ENCODE measurements at places on chromosomes 5 and 9. TPM values are rescaled to one million over a fixed set of nuclear protein-coding genes. Genes with fewer than 3 reads are reported as not detected.

FAM221B gene
- total RNA-seq = not detected

GRCh38 chr9:136856079-136856476, 3.9 kb downstream of the MAMDC4 start:
- no peak overlapping the region for H3K4me3 ChIP-seq
- peaks cover 18% of the 10 kb centered on the region for H3K4me1 ChIP-seq
- no peak overlapping the region for H3K27ac ChIP-seq
- DNase-seq = no peak

DNA sequence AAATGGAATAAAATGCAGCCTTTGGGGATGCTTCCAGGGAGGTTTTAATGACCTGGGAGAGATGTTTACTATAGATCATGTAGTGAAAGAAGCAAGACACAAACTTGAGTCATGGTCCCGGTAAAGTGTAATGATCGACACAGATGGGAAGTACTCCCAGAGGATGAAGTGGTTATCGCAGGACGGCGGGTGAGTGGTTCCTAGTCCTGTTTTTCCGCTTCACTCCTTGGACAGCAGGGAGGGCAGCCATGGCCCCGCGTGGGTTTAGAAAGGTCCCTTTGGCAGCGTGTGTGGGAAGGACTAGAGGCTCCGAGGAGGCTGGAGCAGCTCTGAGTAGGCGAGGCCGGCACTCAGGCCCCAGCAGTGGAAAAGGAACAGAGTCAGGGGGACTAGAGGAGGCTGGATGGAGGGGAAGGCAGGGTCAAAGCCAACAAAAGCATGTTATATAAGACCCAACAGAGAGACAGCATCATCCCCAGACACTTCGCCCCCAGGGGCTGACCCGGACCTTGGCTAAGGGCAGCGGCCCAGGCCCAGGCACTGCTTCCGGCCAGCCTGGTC, 49.2 kb upstream of the STXBP1 start:
- H3K27me3 ChIP-seq = no peaks in the 10 kb centered on the region
- H3K4me1 ChIP-seq = peaks cover 86% of the 10 kb centered on the region
- no peak overlapping the region for H3K4me3 ChIP-seq
- DNase-seq = no peak
- peaks cover 21% of the 10 kb centered on the region for H3K36me3 ChIP-seq

DNA sequence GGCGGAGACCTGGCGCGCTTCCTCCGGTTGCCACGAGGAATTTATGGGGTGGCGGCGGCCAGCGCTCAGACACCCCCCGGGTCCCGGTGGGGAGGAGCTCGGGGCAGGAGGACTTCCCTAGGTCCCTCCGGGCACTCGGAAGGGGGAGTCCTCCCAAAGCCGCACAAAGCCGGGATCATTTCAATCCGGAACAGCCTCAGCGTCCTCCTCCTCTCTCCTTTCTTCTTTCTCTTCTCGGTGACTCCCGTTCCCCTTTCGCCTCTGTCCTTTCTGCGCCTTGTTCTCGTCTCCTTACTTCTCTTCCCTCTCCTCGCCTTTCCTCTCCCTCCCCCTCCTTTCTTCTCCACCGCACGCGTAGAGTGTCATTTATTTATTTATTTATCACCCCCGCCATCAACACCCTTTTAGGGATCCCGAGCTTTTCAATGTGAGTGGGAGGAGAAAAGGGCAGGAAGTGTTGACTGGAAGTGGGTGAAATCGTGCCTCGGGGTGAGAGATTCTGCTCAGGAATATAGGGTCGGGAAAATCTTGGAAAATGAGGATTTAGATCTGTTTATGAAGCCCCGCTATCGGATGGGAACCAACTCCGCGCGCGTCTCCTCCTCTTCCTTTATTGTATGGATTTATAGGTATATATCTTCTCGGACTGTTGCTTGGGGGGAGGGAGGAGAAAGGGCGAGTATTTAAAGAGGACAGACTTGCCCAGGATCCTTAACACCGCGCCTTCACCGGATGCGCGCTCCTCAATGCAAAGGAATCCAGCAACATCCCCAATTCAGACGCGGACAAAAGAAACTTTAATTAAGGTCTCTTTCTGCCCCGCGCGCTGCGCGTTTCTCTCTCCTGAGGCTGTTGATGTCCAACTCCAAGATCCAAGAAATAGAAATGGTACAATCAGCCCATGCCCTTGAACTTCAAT, 2.0 kb upstream of the ZNF462 start:
- peak overlapping the region; percentile 92 for H3K27ac ChIP-seq
- no peaks in the 10 kb centered on the region for H3K36me3 ChIP-seq
- peaks cover 12% of the 10 kb centered on the region for H3K4me1 ChIP-seq
- DNase-seq = peak; percentile 62
- peak overlapping the region; percentile 71 for H3K4me3 ChIP-seq

GRCh38 chr5:33933723-33934169, 2.4 kb upstream of the RXFP3 start:
- peaks cover 12% of the 10 kb centered on the region for H3K4me1 ChIP-seq
- H3K27ac ChIP-seq = no peak overlapping the region
- no peak overlapping the region for H3K4me3 ChIP-seq
- DNase-seq = no peak
- H3K36me3 ChIP-seq = no peaks in the 10 kb centered on the region
- peaks cover 18% of the 10 kb centered on the region for H3K27me3 ChIP-seq

- peaks cover 24% of the 10 kb centered on the region for H3K4me1 ChIP-seq
- no peak overlapping the region for H3K4me3 ChIP-seq
- peaks cover 43% of the 10 kb centered on the region for H3K27me3 ChIP-seq
- no peak overlapping the region for H3K27ac ChIP-seq
- no peaks in the 10 kb centered on the region for H3K36me3 ChIP-seq
- no peak for DNase-seq
These were observed 42.6 kb upstream of the BICD2 start for GRCh38 chr9:92807031-92807756.

SPINK4 gene
- total RNA-seq = not detected

ENTREP1 gene
- 127 TPM for total RNA-seq

PTGES gene
- total RNA-seq = 5.3 TPM

SIT1 gene
- total RNA-seq = 3.8 TPM

GRCh38 chr9:97984188-97985057, 1.3 kb downstream of the ANP32B start:
- peak; percentile 80 for DNase-seq
- H3K36me3 ChIP-seq = no peaks in the 10 kb centered on the region
- H3K27ac ChIP-seq = peak overlapping the region; percentile 93
- H3K27me3 ChIP-seq = no peaks in the 10 kb centered on the region
- H3K4me1 ChIP-seq = peaks cover 31% of the 10 kb centered on the region

GRCh38 chr5:63439537-63439936, 522.7 kb downstream of the HTR1A start:
- H3K27ac ChIP-seq = no peak overlapping the region
- no peaks in the 10 kb centered on the region for H3K27me3 ChIP-seq
- no peaks in the 10 kb centered on the region for H3K36me3 ChIP-seq
- no peak overlapping the region for H3K4me3 ChIP-seq
- no peaks in the 10 kb centered on the region for H3K4me1 ChIP-seq

- no peaks in the 10 kb centered on the region for H3K27me3 ChIP-seq
- H3K4me1 ChIP-seq = no peaks in the 10 kb centered on the region
- no peaks in the 10 kb centered on the region for H3K36me3 ChIP-seq
- H3K4me3 ChIP-seq = no peak overlapping the region
These were observed 47.4 kb upstream of the OLFM1 start for GRCh38 chr9:135039916-135040645.

AQP7 gene
- total RNA-seq = 4.7 TPM

GRCh38 chr5:150343994-150344631, 13.4 kb upstream of the TCOF1 start:
- H3K36me3 ChIP-seq = no peaks in the 10 kb centered on the region
- H3K4me1 ChIP-seq = no peaks in the 10 kb centered on the region
- H3K4me3 ChIP-seq = no peak overlapping the region
- no peaks in the 10 kb centered on the region for H3K27me3 ChIP-seq

FAM170A gene
- total RNA-seq = not detected

LEAP2 gene
- total RNA-seq = 1.5 TPM

DNA sequence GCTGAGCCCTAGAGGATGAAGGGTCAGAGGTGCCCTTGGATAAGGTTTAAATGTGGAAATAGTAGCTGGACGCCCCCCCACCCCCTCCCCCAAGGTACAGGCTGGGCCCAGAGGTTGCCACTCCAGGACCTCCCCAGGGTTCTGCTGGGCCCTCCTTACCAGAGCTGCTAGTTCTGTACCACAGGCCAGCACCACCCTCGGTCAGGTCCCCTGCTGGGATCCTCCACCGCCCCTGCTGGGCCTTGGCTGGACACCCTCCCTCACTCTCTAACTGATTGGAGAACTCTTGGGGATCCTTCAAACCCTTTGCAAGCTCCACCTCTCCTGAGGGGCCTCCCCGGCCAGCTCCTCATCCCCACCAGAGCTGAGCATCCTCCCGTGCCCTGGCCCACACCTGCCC, 34.9 kb downstream of the PTGES start:
- H3K4me1 ChIP-seq = no peaks in the 10 kb centered on the region
- no peak for DNase-seq

DNA sequence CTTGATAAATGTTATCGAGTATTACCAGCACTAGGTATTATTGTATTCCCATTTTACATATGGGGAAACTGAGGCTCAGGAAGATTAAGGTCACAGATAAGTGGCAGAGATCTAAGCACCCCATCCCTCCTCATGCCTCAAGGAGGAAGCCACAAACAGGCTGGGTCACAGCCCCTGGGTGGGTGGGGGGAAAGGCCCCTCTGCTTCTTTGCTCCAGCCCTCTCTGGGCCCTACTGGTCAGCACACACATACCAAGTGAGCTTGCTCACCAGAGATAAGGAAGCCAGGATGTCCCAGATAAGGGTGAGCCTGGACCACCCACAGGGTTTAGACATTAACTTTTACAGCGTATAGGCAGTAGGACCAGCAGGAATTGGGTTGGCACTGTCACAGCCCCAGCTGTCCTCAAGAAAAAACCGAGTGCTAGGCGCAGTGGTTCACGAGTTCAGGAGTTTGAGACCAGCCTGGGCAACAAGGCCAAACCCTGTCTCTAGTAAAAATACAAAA, 45.3 kb downstream of the STK10 start:
- H3K4me1 ChIP-seq = no peaks in the 10 kb centered on the region
- no peaks in the 10 kb centered on the region for H3K27me3 ChIP-seq
- H3K4me3 ChIP-seq = no peak overlapping the region
- H3K27ac ChIP-seq = no peak overlapping the region

GFRA3 gene
- not detected for total RNA-seq

GRIA1 gene
- 0.68 TPM for total RNA-seq

GRCh38 chr5:1104327-1105006, 7.4 kb downstream of the SLC12A7 start:
- peaks cover 49% of the 10 kb centered on the region for H3K4me1 ChIP-seq
- H3K27me3 ChIP-seq = no peaks in the 10 kb centered on the region
- H3K27ac ChIP-seq = peak overlapping the region; percentile 95
- no peaks in the 10 kb centered on the region for H3K36me3 ChIP-seq
- no peak for DNase-seq
- H3K4me3 ChIP-seq = no peak overlapping the region

GRCh38 chr9:16469184-16469583, 401.3 kb downstream of the BNC2 start:
- H3K4me1 ChIP-seq = no peaks in the 10 kb centered on the region
- H3K27ac ChIP-seq = no peak overlapping the region

- DNase-seq = no peak
- H3K36me3 ChIP-seq = no peaks in the 10 kb centered on the region
- no peaks in the 10 kb centered on the region for H3K4me1 ChIP-seq
- no peak overlapping the region for H3K27ac ChIP-seq
These were observed 595.0 kb upstream of the ZNF608 start for GRCh38 chr5:125341436-125341835.

CER1 gene
- total RNA-seq = not detected

PCDHGA4 gene
- total RNA-seq = 3.8 TPM

DNA sequence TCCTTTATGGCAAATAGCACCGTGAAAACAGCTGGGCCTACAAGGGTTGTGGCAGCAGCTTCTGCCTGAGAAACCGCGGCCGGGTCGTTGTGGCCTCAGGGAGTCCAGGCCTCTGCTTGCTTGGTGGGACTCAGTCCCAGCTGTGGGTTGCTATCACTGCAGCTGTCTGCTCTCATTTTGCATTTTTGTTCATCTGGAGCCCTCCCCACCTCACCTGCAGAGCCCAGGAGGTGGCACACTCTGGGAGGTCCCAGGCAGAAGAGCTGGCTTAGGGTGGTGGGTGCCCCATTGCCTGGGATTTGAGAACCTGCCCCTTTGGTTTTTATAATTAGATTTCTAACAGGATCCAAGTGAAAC, 138.4 kb downstream of the GADD45G start:
- no peak overlapping the region for H3K27ac ChIP-seq
- no peak for DNase-seq
- no peaks in the 10 kb centered on the region for H3K4me1 ChIP-seq
- no peak overlapping the region for H3K4me3 ChIP-seq
- no peaks in the 10 kb centered on the region for H3K36me3 ChIP-seq

ANKRD33B gene
- total RNA-seq = 1.6 TPM

DNA sequence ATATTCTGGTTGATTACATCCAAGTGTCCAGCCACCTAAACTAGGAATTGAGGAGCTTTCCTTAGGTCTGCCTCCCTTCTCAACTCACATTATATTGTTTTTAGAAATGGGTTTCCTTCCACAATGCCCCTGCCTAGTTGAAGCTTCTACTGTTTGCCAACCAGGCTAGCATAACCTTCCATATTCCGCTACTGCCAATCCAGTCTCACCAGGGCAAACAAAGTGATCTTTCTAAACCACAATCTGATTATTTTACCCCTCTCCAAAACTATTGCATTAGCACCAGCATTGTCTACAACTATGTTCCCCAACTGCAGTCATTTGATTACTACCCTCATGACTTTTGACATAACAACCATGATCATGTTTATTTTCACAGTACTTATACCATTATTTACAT, 115.8 kb upstream of the RASEF start:
- no peaks in the 10 kb centered on the region for H3K27me3 ChIP-seq
- H3K4me1 ChIP-seq = peaks cover 5% of the 10 kb centered on the region
- H3K27ac ChIP-seq = no peak overlapping the region
- no peak for DNase-seq
- no peaks in the 10 kb centered on the region for H3K36me3 ChIP-seq

CSF2 gene
- not detected for total RNA-seq

- no peaks in the 10 kb centered on the region for H3K27me3 ChIP-seq
- no peak overlapping the region for H3K4me3 ChIP-seq
- no peaks in the 10 kb centered on the region for H3K36me3 ChIP-seq
- DNase-seq = no peak
- no peaks in the 10 kb centered on the region for H3K4me1 ChIP-seq
These were observed 264.9 kb downstream of the TLE1 start for GRCh38 chr9:81424431-81424830.

- H3K36me3 ChIP-seq = no peaks in the 10 kb centered on the region
These were observed 263.5 kb downstream of the SLIT3 start for GRCh38 chr5:169037466-169037865.

CCDC127 gene
- total RNA-seq = 4.8 TPM

DNA sequence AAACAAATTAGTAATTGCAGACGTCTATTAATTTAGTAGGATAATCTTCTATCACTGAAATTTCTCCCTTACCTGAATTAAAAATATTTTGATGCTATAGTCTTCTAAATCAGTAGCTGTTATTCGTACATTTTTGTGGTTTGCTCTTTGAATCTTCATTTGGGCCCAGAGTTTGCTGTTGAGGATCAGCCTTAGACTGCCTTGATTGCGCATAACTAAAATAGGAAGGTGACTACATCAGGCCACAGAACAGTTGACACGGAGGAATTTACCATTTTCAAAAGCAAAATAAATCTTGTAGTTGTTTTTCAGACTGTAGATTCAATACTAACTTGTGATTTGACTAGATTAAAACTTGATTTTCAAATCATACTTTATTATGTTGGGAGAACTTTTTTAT, 11.8 kb upstream of the NADK2 start:
- H3K27ac ChIP-seq = peak overlapping the region; percentile 76
- H3K36me3 ChIP-seq = no peaks in the 10 kb centered on the region
- DNase-seq = no peak
- peaks cover 27% of the 10 kb centered on the region for H3K4me1 ChIP-seq
- no peaks in the 10 kb centered on the region for H3K27me3 ChIP-seq
